ENCODE measurements at places on chromosomes 2 and 18. TPM values are rescaled to one million over a fixed set of nuclear protein-coding genes. Genes with fewer than 3 reads are reported as not detected.
A peak's percentile ranks its signal among the peaks of the same experiment; 100 is the strongest.

GRCh38 chr2:104312684-104313083 is 541.2 kb upstream of the POU3F3 start:
- no peak for DNase-seq

RIT2 gene
- not detected for total RNA-seq

DNA sequence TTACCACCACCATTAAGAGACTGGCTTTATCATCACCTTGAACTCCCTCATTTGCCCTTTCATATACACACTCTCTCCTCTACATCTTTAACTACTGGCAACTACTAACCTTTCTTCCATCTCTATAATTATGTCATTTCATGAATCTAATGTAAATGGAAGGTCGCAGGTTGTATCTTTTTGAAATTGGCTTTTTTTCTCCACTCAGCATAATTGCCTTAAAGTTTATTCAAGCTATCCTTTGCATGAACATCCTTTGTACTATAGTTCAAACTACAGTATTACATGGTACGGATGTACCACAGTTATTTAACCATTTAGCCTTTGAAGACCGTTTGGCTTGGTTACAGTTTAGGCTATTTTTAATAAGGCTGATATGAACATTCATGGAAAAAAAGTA is 129.5 kb upstream of the ZNF804A start:
- DNase-seq, result no peak

DNA sequence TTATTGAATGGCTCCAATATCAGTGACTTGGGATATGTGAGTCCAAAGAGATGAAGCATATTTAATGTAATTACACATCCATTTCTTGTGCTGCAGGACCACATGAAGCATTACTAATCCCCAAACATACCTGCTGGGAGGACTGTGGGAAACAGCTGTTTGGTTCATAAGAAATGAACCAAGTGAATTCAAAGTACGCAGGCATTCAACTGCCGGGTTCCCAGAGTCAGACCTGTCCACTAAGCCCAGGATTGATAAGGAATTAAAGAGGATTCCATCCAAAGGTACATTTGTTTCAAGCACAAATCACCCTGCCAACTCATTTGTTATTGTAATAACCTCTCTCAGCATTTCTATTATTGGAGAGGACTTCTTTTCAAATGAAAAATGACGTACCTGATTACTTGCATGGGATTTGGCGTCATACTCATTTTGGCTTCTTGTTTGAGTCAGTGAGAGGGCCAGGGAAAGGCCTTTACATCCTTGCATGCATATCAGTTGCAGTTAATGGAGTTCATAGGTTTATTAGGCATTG is 230.7 kb downstream of the TXNL1 start:
- DNase-seq, result no peak

- DNase-seq, result no peak
Measured at GRCh38 chr18:34864836-34865497, 154.9 kb downstream of the DTNA start.

GRCh38 chr2:50707196-50707595 is 324.7 kb downstream of the NRXN1 start:
- no peak for DNase-seq

DNA sequence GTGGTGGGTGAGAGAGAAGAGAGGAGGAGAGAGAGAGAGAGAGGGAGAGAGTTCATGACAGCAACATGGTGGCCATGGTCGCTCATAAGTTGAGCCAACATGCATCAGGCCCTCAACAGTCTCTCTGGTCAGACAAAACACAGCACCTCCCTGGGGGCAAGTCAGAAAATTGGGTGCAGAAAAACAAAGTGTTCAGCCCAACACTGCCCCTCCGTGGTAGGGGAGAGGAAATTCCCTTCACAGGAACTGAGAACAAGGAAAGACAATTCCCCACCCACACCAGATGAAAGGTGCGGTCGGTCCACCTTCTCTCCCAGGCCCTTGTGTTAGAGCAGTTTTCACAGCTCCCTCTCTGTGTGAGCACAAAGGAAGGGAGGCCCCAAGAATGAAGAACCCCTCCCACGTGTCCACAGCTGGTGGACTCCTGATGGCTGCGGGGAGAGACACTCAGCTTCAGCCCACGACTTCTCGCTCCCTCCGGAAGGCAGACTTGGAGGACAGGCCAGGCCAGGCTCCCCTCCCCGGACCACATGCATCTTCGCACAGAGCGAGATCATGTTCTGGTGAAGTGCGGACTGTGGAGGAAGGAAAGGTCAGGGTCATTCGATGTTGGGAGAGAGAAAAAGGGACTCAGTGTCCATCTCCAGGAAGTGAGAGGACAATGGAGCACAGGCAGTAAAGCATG is 181.7 kb downstream of the ANAPC1 start:
- no peak for DNase-seq

DNA sequence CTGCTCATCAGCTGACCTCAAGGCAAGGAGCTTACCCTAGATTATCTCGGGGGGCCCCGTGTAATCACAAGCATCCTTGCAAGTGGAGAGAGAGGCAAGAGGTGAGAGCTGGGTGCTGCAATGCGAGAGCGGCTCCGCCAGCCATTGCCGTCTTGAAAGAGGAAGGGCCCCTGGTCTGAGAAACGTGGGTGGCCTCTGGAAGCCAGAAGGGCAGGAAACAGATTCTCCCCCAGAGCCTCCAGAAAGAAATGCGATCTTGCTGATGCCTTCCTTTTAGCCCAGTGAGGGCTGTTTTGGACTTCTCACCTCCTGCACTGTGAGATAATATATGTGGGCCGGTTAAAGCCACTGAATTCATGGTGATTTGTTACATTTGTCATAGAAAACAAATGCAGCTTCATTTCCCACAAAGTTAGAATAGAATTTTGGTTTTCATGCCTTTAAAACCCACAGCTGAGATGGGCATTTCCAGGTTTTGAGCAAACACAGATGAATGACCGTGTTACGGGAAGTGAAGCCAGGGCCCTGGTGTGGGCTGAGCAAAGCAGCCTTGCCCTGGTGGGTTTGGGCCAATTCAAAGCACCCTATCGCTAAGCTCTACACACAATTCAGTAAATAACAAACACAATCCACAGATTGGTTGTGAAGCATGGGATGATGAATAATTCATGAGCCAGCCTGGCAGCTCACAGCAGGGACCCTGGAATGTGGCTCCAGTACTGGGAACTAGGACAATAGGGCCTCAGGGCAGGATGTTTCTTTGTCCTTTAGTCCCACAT is 319.9 kb upstream of the HS6ST1 start:
- peak; percentile 57 for DNase-seq

DNA sequence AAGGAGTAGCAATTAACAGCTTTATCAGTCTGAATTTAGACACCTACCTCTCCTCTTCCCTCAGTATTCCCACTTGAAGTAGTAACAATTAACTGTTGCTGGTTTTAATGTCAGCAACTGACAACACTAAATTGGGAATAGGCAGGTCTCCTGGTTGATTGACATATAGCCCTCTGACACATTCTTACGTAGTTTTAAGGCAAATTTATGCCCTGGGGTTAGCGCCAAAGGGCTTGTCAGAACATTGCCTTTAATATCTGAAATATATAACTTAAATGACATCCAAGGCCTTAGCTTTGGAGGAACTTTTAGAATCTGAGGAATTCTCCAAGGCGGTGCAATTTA is 7.4 kb downstream of the ASXL3 start:
- no peak for DNase-seq

EIF2AK2 gene
- 56.0 TPM for total RNA-seq

- no peak for DNase-seq
Measured at GRCh38 chr2:142914507-142915313, 37.2 kb downstream of the KYNU start.

DNA sequence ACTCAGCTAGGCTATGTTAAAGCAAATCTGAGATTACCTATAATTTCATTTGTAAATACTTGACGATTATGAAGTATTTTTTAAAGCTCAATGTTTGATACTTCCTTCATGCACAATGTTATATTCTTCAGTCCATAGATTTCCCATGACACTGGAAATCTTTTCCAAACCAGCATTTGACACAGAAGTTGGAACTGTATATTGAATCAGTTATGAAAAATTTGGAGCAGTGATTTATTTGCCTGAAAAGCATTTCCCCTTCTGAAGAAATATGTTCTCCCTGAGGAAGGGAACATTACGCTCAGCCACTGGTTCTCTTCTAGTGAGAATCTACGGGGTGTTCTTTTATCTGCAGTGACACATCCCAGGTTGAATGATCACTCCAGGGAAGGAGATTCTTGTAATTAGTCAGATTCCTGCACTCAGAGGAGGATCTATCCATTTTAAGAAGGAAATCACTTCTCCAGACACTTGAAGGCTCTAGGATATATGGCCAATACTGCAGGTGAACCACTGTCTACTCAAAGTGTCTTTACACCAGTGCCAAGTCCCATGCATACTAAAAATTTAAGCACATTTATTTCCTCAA is 64.7 kb downstream of the HNRNPLL start:
- DNase-seq, result no peak
